ENCODE measurements at places on chromosomes 6 and 20. TPM values are rescaled to one million over a fixed set of nuclear protein-coding genes. Genes with fewer than 3 reads are reported as not detected.

DNA sequence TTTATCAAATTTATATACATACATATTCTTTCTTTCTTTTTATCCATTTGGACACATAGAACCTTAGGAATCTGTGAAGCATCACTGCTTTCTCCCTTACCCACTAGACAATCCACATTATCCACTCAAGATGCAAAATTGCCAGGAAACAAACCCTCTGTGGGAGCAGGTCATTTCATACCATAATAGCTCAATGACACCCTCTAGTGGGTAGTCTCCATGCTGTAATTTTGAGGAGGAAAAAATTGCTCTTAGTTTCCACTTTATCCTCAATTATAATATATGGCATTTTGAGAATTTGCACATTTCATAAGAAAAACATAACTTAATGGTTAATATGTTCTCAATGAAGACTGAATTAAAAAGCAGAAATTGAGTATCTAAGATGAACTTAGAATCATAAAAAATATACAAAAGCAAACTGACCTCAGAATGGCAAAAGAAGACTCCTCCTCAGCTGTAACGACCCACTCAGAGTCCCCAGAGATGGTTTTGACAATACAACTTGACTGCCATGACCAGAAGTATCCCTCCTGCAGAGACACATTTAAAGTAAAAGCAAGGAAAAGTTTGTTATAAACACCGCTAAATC lies 164.1 kb downstream of the FRK start:
- peak; percentile 62 for DNase-seq

- DNase-seq: no peak
Measured at GRCh38 chr20:14303106-14303505, 34.3 kb downstream of the FLRT3 start.

- no peak for DNase-seq
Measured at GRCh38 chr6:166466178-166467122, 83.7 kb upstream of the MPC1 start.

DNA sequence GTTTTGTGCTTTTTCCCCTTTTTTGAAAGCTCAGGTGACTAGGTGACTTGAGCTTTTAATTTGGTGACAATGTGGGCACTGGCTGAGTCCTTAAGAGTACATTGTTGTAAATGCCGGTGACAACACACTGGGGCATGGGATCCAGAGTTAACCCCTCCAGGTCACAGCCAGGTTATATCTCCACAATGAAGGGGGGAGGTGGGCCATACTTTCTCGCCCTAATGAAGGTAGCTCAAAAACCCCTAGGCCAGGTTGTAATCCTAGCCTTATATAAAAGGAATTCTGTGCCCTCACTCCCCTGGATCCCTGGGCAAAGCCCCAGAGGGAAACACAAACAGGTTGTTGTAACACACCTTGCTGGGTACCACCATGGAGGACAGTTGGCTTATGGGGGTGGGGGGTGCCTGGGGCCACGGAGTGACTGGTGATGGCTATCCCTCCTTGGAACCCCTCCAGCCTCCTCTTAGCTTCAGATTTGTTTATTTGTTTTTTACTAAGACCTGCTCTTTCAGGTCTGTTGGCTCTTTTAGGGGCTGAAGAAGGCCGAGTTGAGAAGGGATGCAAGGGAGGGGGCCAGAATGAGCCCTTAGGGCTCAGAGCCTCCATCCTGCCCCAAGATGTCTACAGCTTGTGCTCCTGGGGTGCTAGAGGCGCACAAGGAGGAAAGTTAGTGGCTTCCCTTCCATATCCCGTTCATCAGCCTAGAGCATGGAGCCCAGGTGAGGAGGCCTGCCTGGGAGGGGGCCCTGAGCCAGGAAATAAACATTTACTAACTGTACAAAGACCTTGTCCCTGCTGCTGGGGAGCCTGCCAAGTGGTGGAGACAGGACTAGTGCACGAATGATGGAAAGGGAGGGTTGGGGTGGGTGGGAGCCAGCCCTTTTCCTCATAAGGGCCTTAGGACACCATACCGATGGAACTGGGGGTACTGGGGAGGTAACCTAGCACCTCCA lies 2.2 kb upstream of the VEGFA start:
- no peak for DNase-seq

DNA sequence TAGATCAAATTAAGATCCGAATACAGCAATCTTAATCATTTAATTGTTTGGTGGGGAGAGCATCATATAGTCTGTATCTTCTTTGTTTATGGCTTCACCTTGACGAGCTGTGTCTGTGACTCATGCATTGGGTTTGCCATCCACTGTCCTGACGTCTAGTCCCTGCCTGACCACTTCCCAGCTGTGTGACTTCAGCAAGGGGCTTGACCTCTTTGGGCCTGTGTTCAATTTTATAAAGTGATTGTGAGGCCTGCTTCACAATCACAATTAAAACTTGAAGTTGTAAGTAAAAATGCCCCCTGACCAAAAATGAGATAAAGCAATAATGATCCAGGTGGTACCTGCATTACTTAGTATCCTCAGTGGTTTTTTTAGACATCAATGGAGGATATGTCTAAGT lies 209.2 kb downstream of the ZNF217 start:
- DNase-seq: no peak

- no peak for DNase-seq
Measured at GRCh38 chr20:42401613-42402012, 783.4 kb upstream of the CHD6 start.

DNA sequence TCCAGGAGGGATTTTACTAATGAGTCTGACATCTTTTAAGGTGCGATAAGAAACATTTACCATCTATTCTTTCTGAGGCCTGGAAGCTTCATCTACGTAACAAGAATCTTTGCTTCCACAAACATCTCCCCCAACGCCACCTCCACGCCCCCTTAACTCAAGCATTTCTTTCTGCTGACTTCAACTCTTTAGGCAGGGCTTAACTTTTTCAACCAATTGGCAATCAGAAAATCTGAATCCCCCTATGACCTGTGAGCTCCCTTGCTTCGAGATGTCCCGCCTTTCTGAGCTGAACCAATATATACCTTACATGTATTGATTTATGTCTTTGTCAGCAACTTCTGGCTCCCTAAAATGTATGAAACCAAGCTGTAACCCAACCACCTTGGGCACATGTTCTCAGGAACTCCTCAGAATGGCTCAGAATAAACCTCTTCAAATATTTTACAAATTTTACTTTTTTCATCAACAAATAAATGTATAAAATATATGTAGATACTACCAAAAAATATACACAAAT lies 11.5 kb downstream of the OR2H2 start:
- DNase-seq: no peak

- no peak for DNase-seq
Measured at GRCh38 chr6:125804264-125804663, 13.5 kb downstream of the NCOA7 start.

DNA sequence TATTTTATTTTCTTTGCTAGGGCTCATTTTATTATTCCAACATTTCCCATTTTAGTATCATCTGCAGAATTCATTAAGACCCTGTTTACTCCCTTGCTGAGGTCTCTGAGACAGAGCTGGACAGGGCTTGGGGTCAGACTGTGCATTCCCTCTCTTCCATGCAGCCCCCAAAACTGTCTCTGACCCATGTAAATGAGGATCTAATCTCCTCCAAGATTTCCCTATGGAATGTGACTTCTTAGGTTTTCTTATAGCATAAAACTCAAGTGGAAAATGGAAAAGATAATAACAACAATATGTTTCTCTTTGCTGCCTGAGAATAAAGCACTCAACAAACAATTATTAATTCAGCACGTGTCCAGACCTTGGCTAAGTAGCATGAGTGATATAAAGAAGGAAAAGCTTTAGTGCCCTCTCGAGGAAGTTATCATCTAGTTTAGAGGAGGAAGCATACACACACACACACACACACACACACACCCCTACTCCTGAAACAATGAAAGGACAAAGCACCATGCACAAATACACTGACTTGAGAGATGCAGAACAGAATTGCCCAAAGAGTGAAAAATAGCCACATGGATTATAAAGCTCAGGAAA lies 815.5 kb downstream of the BCKDHB start:
- peak; percentile 47 for DNase-seq

DNA sequence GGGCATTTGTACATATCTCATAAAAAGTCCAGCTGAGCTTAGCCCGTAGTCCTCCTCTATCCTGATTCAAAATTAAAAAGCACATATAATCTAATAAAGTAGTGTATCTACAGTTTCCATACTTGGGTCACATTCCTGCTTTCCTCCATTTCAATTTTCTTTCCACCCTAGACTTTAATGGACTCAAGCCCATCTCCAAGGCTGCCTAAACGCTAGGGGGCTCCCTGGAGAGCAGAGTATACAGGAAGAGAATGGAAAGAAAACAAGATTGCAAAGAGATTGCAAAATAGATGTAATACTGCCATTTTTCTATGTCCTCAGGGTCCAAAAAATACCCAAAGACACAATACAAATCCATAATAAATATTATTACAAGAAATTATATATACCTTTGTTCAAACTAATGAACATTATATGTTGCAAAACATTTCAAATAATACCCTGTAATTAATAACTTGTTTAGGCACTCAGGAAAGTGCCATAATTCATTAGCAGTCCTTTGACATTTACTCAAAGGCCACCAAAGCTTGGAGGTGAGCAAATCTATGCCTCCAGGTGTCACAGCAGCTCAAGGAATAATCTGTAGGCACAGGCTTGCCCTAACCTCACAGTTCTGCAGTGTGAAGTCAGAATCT lies 2.4 kb upstream of the MCM3 start:
- peak; percentile 90 for DNase-seq

GRCh38 chr6:18363746-18364145 lies 23.4 kb upstream of the RNF144B start:
- DNase-seq: no peak

GRCh38 chr6:100915876-100916275 lies 34.7 kb upstream of the ASCC3 start:
- no peak for DNase-seq

Gene GRM1
- total RNA-seq: 0.26 TPM

Gene TCP11
- total RNA-seq: not detected

Gene ZBTB2
- 14.3 TPM for total RNA-seq

Data from SK-MEL-5 (cell line).